ENCODE measurements at places on chromosomes 7 and 10.
A peak's percentile ranks its signal among the peaks of the same experiment; 100 is the strongest.

DNA sequence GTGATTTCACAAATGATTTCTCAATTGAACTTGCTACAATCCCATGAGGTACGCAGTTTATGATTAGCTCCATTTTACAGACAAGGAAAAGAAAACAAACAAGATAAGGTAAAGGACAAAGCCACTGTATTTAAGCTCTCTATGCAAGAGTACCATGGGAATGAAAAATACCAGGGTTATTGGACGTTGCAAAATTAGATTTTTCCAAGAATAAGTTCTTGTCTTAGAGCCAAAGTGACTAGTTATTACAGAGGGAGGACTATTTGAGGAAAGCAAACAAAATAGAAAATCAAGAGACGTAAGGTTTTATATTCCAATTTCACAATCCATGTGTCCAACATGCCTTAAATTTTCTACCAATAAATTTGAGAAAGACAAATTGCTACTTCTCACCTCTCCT is 97.9 kb upstream of the PTN start:
- no peak for DNase-seq

DNA sequence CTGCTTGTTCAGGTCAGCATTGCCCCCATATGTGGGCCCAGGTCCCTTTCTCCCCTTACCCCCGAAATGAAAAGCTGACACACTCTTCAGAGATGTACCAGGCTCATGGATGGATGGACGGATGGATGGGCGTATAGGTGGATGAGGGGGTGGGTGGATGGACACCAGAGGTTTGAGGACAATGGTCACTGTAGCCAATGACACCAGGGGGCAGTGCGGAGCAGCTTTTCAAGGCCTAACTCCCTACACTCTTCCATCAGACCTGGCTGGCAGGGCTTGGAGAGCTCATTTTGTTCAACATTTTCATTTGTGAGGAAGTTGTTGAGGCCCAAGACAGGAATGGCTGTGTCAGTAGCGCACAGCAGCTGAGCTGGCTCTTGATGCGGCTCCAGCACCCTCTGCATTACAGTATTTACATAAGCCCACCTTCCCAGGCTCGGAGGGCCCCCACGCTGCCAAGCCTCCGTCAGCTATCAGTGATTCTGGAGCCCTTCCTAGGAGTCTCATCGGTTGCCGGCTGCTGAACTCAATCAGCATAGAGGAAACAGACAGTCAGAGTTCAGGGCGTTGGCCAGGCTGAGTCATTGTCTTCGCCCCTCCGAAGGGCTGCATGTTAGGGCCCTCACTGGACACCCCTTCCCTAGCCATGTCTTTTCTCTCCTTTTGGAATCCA is 11.6 kb upstream of the FFAR4 start:
- DNase-seq, result peak; percentile 41

GRCh38 chr10:80173466-80173865 is 31.9 kb downstream of the ANXA11 start:
- no peak for DNase-seq

DNA sequence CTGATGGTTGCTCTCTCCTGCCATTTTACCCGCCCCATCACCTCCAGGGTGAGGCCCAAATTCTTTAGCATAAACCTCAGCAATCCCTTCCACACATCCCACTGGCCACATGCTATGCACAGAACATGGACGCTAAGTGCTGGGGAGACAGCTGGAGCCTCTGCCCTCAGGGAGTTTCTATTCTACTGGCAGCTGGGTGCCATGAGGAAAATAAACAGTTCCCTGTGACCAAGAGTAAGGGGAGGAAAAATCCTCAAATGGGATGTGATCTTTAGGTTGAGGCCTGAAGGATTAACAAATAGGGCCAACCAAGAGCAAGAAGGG is 1.2 kb downstream of the PARP12 start:
- no peak for DNase-seq

GRCh38 chr7:111459757-111460280 is 102.5 kb downstream of the IMMP2L start:
- no peak for DNase-seq

DNA sequence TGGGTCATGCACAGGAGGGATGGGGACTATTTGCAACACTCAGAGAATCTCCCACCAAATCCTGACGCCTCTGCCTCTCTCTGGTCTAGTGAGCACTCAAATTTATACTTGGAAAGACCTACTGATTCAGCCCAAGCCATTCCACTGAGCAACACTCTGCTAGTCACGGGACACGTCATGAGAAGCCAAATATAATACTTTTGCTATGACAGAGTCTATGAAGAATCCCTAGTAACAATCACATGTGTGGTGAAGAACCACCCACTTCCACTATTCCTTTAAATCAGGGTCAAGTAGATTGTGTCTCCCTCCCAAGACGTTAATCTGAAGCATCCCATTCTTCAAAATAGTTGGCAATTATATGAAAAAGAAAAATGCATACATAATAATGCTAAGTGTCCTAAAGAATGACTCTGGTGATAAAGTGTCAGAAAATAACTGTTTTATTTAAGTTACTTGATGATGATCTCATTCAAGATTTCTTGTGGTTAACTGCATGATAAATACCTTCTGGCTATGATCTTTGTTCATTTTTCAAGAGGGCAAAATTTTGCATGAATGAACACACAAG is 28.5 kb downstream of the CHCHD3 start:
- no peak for DNase-seq

DNA sequence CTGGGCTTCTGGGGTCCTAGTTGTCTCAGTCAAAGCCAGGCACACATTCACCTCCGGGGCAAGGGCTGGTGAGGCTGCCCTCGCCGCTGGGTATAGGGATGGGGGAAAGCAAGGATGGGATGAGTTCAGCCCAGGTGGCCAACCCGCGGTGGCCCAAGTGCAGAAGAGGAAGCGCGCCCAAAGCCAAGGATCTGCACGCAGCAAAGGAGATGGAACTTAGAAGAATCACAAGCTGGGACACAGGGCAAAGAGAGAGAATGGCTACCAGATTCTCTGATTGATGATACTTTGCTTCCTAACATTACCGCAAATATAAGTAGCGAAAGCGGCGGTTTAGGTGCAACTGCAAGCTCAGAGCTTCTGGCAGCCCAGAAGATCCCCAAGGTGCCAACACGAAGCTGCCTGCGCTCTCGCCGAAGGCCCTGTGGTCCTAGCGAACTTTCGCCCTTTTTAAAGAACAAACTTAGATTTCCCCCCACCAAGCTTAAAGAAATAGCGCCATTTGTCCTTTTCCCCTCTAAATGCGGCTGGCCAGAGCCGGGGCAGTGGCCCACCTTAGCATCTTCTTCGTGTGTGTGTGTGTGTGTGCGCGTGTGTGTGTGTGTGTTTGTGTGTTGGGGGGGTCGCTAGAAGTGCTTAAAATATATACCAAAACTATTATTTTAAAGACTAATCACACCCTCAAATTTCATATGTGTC is 927 bp upstream of the MKX start:
- peak; percentile 12 for DNase-seq

GRCh38 chr7:3336042-3336665 is 35.1 kb downstream of the SDK1 start:
- DNase-seq, result no peak

DNA sequence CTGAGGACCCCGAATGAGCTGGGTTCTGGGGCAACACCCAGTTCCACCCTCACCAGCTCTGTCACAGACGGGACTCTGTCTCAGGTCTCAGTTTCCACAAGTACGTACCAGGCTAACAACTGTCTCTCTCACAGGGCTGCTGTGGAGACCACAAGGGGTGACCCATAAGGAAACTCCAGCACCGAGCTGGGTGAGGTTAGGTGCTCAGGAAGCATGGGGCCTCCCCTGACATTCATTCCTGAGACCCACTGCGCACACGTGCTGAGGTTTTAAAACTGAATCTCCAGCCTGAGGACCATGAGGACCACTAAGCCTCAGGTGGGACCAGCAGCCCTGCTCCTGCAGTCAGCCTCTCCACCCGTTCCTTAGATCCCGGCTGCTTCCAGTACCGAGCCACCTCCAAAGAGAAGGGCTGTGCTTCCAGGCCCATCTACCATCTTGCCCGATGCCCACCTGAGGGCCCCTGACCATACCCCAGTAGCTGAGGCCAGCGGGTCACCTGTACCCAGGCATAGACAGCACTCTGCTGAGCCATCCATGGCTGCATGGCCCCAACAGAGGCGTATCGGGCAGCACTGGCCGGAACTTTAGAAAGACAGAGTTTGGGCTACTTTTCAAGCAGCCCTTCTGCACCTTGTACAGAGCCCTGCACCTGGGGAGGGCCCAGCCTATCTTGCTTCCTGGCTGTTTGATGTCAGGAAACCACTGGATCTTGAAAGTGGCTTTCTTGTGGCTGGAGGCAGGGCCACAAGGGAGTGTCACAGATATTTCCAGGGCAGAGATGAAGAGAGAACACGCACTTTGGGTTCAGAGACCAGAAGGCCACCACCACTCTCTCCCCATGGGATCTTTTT is 18.7 kb downstream of the HSPA12A start:
- DNase-seq, result peak; percentile 70

- no peak for DNase-seq
Measured at GRCh38 chr7:106683941-106684340, 23.0 kb upstream of the CCDC71L start.

- no peak for DNase-seq
Measured at GRCh38 chr7:32660936-32661335, 165.6 kb downstream of the AVL9 start.

GRCh38 chr7:13411636-13412035 is 577.8 kb downstream of the ETV1 start:
- DNase-seq, result no peak

GRCh38 chr7:149456506-149457421 is 4.1 kb downstream of the ZNF777 start:
- DNase-seq, result no peak

DNA sequence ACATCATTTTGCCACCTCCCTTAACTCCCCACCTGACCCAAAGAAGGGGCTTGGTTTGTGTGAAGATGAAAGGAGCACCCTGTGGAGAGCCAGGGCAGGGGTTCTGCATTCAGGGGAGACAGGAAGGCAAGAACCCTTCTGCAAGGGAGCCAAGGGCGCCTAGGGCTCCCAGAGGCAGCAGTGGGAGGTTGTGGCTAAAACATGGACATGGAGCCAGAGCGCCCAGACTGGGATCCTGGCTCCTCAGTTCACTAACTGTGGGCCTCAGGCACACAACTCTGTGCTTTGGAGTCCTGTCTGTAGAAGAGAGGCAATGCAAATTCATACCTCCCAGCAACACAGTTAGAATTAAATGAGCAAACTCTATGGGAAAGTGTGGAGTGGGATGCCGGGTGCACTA is 123.1 kb upstream of the MACROH2A2 start:
- DNase-seq, result no peak

DNA sequence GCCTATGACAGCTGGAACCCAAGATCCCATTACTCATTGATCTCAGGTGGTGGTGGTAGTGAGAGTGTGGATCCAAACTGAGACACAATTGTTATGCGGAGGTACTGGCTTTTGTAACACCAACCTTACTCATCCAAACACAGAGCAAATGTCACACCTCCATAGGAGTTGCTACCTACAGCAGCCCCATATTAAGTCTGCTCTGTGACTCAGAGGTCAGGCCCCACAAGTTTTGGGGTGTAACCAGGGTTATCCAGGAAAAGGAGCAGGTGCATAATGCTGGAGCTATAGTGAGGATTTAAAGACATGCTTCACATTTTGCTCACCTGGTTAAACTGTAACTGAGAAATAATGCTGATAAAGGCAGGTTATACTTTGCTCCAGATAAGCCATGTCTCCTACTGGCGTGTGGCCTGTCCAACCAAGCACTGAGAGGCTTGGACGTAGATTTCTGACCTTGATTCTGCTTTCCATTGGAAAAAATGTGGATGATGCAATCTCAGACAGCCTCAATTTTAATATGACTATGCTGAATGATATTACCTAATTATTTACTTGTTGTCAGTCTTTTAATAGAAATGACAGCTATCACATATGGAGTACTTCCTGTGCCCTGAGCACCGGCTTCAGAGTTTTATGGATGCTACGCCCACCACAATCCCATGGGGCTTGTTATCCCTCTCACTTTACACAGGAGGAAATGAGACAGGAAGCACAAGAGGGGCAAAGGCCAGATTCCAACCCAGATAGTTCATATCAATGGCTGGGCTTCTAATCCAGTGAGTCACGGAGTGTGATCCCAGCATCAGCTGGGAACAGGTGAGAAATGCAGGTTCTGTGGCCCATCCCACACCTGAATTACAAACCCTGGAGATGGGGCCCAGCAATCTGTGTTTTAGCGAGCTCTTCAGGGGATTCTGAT is 181.3 kb downstream of the CHN2 start:
- no peak for DNase-seq

GRCh38 chr10:80382989-80383388 is 25.4 kb upstream of the PRXL2A start:
- DNase-seq, result peak; percentile 20

DNA sequence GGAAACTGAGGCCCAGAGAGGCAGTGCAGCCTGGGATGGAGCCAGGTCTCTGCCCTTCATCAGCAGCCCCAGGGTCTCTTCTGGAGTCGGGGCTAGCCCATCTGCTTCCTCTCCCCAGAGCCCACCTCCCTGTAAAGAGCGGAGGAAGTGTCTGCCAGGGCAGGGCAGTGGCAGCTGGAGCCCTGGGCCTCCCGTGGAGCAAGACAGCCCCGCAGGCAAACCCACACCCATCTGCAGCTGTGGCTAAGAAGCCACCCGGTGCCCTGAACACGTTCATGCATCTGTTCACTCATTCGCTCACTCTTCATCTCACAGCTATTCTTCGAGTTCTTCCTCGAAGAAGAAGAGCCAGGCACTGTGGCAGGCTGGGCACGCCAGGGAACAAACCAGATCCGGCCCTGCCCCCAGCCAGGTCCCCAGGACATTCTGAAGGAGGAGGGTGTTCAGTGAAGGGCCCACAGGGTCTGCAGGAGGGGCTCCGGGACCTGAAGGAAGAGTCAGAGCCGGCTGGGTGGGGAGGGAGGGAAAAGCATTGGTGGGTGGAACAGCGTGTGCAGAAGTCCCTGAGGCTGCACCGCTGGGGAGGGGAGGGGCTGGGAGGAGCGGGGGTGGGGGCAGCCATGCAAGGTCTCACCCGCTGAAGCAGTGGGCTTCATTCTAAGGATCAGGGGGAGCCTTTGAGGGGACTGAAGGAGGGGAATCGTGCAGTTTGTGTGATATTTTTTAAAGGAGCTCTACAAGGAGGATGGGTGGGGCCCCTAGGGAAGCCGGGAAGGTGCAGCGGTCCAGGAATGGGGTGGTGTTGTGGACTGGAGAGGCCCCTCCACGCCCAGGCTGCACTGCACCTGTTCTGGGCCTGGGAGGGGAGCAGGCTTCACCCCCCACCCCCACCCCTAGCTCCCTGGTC is 99.1 kb downstream of the UNCX start:
- DNase-seq, result no peak

DNA sequence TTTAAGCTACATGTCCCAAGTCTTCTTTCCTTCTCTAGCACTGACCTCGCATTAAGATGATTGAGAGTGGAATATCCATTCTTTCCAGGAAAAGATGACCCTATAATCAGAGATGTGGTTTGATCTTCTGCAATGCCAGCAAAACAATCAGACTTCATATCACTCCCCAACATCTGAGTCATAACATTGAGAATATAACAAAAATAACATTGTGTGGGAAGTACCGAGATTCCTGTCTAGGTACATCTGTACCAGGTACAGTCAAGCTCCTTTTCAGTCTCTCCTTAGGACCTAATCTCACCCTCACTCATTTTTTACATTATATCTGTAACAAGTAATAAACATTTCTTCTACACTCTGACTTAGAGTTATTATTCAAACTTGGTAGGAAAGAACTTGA is 201.6 kb downstream of the LRRTM3 start:
- DNase-seq, result no peak
